ENCODE measurements at places on chromosomes 6 and 20.
A peak's percentile ranks its signal among the peaks of the same experiment; 100 is the strongest.

DNA sequence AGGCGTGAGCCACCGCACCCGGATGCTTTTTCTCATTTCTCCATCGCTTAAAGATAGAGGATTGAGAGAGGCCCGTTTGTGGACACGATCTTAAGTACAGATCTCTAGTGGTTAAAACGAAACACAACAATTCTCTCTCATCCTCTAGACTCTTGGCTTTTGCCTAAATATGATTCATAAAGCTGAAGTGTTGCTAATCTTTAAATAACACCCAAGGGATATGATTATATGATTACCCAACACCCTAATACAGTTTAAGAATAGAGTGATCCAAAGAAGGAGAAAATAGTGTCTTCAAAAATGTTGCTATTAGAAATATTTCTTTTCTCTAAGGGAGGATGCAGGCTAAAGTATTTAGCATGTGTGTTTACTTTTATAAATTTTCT, 50.4 kb downstream of the MTHFD1L start:
- DNase-seq: no peak

- no peak for DNase-seq
Observed at GRCh38 chr20:53848304-53848703, 222.1 kb downstream of the BCAS1 start.

DNA sequence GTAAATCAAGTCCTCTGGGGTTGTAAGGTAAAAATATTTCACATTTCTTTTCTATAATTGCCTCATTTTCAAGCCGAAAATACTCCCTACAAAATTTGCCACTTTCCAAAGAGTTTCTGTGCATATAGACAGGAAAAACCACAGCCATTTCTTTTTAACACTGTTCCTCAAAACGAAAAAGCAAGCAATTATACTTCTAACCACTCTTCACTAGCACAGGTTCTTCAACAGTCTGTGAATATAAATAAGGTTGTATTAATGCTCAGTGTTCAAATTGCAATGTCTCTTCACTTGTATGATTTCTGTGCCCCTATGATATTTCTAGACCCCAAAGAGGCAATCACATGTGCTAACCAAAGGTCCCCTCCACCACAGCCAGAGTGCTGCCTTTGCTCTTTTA, 206.0 kb downstream of the SIM1 start:
- no peak for DNase-seq

- DNase-seq: no peak
Observed at GRCh38 chr20:50009521-50010454, 27.0 kb downstream of the SNAI1 start.

- no peak for DNase-seq
Observed at GRCh38 chr6:35686436-35686835, 2.3 kb downstream of the FKBP5 start.

- DNase-seq: no peak
Observed at GRCh38 chr6:88870717-88871330, 92.6 kb downstream of the RNGTT start.

- no peak for DNase-seq
Observed at GRCh38 chr20:4571759-4572531, 149.8 kb upstream of the PRND start.

DNA sequence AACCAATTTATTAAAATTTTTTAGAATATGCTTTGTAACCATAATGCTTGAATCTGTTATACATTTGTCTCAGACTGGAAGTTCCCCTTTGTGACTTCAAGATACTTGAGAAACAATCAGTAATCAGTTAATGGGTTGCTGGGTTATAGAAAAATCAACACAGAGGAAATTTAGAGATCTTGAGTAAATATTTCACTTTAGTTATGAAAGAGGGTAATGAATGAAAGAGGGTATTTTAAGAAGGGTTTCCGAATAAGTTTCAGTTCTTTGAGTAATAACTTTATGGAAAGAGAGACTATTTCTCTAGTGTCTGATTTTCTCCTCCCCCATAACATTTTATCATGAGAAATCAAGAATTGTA, 21.4 kb downstream of the ZFAND3 start:
- no peak for DNase-seq

GRCh38 chr6:37517411-37517812, 17.7 kb upstream of the CCDC167 start:
- no peak for DNase-seq

GRCh38 chr6:38566295-38567030, 73.3 kb downstream of the BTBD9 start:
- DNase-seq: no peak

DNA sequence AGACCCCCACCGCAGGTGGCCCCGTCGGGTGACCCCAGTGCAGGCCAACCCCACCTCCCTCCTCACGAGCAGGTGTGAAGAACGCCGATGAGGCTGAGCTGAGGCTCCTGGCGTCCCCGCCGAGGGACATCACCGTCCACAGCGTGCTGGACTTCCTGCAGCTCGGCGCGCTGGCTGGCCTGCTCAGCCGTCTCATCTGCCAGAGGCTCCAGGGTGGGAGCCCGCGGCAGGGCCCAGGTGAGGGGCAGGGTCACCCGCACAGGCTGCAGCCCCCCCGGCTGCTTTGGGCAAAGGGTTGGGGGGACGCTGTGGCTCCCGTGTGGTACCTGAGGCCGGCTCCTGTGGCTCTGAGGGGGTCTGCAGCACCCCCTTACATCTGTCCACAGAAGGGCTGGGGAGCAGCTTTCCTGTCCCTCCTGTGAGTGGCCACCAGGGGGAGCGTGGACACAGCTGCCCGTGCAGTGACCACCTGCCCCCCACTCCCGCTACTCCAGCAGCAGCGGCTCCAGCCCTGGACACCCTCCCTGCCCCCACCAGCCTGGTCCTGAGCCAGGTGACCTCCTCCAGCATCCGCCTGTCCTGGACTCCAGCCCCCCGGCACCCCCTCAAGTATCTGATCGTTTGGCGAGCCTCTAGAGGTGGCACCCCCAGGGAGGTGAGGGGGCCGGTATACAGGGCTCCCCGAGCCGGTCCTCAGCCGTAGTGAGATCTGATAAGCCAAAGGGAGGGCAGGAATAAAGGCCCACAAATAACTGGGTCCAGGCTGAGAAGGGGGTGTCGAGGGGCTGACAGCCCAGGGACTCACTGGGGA, 16.5 kb downstream of the COL20A1 start:
- DNase-seq: no peak

GRCh38 chr6:97077380-97077779, 152.9 kb downstream of the KLHL32 start:
- DNase-seq: no peak

- no peak for DNase-seq
Observed at GRCh38 chr6:35469751-35470662, 1.8 kb downstream of the RPL10A start.

DNA sequence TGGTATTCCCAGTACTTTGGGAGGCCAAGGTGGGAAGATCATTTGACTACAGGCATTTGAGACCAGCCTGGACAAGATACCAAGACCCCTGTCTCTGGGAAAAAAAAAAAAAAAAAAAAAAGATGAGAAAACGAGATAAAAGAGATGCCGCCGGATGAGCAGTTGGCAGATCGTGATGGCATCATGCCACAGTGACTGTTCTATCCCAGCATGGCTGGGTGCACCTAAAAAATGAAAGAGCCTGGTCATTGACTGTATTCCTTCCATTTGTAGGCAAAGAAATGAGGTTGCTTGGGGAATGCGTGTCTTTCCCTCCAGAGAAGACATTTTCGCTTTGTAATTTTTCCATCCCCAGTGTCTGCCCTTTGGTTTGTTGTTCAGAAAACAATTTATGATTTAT, 12.9 kb downstream of the AKAP12 start:
- no peak for DNase-seq

GRCh38 chr6:15644904-15645303, 17.9 kb downstream of the DTNBP1 start:
- no peak for DNase-seq

DNA sequence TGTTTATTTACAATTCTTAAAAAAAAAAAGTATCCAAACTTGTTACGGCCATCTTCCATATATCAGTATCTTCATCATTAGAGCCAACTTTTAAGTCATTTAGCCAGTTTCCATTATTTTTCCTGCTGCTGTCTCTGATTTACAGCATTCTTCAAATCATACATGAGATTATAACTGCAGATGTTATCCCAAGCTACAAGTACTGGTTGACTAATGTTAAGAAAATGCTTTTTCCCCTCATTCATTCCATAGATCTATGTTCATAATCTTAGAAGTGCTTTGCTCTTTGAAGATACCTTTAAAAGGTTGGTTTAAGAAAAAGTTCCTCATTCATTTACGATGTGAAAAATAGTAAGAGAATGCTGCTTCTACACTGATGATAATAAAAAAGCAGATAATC, 158.7 kb downstream of the RNGTT start:
- peak; percentile 10 for DNase-seq

GRCh38 chr6:19983374-19983773, 146.2 kb downstream of the ID4 start:
- no peak for DNase-seq

DNA sequence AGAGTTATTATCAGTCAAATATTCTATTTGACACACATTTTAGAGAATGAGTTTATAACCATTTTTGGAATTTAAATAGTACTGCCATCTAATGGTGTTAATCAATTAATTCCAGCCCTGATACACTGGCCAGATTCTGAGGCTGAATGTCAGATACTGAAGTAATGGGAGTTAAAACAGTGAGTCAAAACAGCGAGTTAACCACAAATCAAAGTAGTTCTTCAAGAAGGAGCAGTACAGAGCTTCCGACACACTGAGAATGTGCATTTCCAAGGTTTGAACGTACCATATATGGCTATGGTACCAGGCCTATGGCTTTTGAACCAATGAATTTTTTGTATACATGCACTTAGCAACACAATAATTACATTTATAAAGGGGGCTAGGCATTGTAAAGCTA, 11.3 kb upstream of the CEP43 start:
- no peak for DNase-seq

Data from AG09309 (cell line).